ENCODE measurements at places on chromosomes 3 and 15.

DNA sequence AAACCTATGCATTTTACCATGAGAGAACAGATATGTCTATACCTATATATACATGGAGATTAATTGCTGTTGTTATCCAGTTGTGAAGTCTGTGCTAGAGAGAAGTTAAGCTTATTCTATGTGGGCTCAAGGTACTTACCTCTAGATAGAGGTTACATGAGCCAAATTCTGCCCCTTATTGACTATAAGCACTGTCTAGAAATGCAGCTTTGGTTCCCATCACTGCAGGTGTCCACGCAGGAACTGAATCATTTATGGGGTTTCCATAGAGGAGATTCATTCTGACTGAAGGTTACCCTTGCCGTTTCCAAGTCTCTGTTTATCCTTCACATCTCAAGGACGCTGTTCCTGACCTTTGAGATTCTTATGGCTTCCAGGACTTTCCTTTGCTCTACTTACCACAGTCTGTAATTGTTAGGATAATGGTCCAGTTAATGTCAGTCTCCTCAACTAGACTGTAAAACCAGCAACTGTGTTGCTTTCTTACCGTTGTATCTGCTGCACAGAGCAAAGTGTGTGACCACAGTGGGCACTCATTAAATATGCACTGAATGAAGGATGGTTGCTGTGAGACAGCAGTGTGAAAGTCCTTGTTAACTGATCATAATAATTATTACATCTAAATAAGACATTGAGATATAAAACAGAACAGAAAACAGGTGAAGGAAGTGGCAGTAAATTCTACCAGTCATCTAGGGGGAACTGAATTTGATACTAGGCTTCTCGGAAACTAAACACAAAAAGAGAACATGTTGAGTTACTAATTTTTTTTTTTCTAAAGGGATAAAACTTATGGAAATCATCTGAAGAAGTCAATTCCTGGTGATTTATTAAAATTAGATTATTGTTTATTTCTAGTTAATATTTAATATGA is 44.0 kb upstream of the BCL6 start:
- no peak for DNase-seq

GRCh38 chr15:82697735-82698407 is 11.8 kb downstream of the AP3B2 start:
- no peak for DNase-seq

DNA sequence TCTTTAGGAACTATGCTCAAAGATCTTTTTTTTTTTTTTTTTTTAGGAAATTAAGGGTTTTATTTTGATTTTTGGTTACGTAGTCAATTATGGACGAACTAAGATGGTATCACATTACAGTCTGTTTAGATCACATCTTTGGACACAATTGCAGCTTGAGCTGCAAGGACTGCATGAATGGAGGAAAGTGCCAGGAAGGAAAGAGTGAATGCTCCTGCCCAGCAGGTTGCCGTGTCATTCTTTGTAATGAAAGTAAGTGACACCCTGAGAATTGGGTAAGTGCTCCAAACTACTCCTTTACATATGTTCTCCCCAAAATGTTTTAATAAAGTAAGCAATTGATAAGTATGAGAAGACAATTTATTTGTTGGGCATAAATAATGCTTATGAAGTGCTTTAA is 716.5 kb upstream of the GOLIM4 start:
- no peak for DNase-seq

- no peak for DNase-seq
Measured at GRCh38 chr3:71601811-71602210, 18.3 kb upstream of the FOXP1 start.

GRCh38 chr3:172787746-172788145 is 37.2 kb downstream of the ECT2 start:
- no peak for DNase-seq

DNA sequence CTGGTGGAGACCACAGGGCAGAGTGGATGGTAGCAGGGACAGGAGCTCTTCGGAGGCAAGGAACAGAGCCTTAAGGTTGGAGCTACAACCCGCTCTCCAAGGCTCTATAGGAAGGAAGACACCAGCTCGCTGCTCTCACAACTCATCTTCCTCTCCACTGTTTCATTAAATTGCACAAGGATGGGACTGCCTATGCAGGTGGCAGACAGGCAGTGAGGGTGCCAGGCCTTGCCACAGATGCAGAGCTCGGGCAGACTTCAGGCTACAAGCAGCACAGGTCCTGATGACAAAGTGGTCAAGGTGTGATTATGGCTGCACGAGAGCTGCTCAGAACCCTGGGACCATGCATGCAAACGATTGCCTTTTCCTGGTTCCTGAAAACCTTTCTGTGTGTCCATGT is 144.6 kb downstream of the FOXP1 start:
- no peak for DNase-seq

GRCh38 chr3:71485896-71486295 is 97.6 kb downstream of the FOXP1 start:
- no peak for DNase-seq

DNA sequence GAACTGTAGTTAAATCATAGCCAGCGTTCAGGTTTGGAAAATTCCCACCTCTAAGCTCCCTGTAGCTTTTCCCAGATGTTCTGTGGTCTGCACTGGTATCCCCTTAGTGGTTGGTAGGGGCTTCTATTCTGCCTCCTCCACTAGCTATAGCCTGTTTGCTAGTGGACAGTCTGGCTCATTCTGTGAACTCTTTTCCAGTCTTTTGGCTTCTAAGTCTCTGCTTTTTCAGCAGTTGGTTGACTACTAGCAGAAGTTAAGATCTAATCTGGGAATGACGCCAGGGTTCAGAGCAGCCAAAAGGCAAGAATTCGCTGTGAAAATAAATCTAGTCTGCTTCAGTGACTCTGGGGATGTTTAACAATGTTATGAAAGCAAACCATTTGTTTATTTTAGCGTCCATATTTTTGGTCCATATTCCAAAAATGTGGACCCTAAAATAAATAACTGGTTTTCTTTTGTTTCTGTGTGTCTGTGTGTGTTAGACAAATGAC is 73.7 kb upstream of the WDR72 start:
- DNase-seq, result no peak

DNA sequence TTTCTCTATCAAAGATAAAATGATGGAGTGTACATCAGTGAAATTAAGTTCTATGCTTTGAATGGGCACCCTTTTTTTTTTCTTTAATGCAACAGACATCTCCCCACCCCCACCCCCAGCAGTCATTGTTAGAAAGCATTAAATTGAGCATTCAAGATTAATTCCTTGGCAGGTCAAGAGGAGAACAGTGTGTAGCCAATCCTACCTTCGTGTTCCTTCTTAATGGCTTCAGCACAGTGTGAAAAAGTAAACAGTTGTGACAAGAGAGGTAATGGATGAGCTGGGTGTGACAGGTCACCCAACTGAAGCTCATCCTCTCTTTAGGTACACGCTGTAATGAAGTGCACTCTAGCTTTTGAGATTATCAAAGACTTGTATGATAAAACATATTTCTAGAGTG is 198.5 kb upstream of the RARB start:
- no peak for DNase-seq

GRCh38 chr3:152436707-152437590 is 168.2 kb downstream of the MBNL1 start:
- DNase-seq, result no peak

GRCh38 chr3:195133462-195133861 is 137.5 kb downstream of the XXYLT1 start:
- peak; percentile 80 for DNase-seq

Data from CD4-positive, alpha-beta T cell (primary cell).